ENCODE measurements at places on chromosomes 1 and 21.

DNA sequence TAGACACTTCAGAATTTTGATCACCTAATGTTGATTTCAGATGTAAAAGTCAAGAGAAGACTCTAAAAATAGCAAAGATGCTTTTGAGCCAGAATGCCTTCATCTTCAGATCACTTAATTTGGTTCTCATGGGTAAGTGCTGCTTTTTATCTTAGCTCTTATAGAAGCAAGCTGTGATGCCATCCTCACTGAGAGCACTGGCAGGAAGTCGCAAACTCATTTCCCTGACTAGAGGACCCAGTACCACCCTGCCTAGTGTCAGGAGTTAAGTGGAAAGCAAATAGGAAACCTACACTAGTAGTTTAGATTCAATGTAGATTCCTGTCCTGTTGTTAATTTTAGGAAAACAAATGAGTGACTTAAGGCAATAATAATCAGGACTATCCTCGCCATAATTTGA, 12.1 kb downstream of the IFNAR2 start:
- DNase-seq: no peak

GRCh38 chr1:22517956-22518355, 45.3 kb upstream of the EPHA8 start:
- DNase-seq: no peak

- no peak for DNase-seq
Measured at GRCh38 chr1:155961937-155962336, 16.4 kb downstream of the ARHGEF2 start.

GRCh38 chr1:79353224-79353623, 346.7 kb upstream of the ADGRL4 start:
- no peak for DNase-seq

DNA sequence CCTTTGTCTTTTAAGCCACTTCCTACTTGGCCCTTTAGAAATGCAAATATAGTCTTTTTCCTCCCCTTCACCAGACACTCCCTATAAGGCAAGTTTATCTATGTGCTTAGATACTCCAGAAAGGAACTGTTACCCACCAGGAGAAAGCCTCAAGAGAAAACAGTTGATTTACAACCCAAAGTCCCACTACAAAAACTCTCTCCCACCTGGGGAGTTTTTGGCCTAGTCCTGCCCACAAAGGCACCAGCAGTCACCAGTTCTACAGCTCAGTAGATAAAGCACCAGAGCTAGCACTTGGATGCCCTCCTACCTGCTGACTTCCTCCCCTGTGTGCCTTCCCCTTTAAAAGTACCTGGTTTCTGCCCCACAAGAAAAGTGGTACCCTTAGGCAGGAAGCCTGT, 27.7 kb upstream of the HAO2 start:
- DNase-seq: no peak

GRCh38 chr1:205849619-205850355, at the start of gene PM20D1:
Gene PM20D1 (minus strand): TSS chr1:205850132. CDS start chr1:205850072, 60 bp downstream.
- peak; percentile 23 for DNase-seq

DNA sequence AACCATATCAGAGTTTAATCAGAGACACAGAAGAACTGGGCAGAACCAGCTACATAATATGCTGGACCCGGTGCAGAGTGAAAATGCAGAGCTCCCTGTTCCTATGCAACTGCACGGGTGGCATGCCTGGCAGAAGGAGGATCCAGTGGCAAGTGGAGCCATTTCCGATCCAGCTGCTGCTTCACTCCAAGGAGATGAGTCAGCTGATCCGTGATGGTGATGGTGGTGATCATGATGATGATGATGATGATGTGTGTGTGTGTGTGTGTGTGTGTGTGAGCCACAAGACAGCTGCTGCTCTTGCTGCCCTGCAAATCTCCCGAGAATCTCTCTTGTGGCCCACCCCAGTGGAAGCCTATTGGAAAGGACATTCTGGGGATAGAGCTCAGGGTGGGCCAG, 133.0 kb downstream of the URB2 start:
- no peak for DNase-seq

DNA sequence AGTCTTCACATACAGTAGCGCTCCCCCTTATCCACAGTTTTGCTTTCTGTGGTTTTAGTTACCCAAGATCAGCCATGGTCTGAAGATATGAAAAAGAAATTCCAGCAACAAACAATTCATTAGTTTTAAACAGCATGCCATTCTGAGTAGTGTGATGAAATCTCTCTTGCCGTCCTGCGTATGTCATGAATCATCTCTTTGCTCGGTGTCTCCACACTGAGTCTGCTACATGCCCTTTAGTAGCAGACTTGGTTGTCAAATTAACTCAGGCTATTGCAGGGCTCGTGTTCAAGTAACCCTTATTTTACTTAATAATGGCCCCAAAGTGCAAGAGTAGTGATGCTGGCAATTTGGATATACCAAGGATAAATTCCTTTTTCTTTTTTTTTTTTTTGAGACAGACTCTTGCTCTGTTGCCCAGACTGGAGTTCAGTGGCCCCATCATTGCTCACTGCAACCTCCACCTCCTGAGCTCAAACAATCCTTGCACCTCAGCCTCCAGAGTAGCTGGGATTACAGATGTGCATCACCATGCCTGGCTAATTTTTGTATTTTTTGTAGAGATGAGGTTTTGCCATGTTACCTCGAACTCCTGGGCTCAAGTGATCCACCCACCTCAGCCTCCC, 22.6 kb downstream of the PHACTR4 start:
- DNase-seq: no peak

DNA sequence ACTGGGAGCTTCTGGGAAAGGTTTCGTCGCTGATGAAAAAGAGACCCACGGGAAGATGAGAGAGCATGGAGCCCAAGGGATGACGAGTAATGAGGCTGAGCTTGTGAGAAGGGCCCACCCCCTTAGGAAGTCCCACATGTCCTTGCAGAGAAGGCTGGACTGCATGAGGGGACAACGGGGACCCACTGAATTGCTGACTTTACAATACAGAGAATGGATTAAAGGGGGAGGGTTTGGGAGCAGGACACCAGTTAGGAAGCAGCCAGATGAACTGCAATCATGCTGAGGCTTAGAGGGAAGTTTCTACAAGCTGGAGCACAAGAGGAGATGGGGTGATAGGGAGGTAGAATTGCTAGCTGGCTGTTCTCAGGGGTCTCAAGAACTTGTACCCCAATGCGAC, 5.5 kb upstream of the TMEM51 start:
- DNase-seq: no peak

- DNase-seq: no peak
Measured at GRCh38 chr1:241813768-241814320, 34.2 kb upstream of the EXO1 start.

GRCh38 chr1:67685558-67686266, 711 bp downstream of the GADD45A start:
- DNase-seq: no peak

DNA sequence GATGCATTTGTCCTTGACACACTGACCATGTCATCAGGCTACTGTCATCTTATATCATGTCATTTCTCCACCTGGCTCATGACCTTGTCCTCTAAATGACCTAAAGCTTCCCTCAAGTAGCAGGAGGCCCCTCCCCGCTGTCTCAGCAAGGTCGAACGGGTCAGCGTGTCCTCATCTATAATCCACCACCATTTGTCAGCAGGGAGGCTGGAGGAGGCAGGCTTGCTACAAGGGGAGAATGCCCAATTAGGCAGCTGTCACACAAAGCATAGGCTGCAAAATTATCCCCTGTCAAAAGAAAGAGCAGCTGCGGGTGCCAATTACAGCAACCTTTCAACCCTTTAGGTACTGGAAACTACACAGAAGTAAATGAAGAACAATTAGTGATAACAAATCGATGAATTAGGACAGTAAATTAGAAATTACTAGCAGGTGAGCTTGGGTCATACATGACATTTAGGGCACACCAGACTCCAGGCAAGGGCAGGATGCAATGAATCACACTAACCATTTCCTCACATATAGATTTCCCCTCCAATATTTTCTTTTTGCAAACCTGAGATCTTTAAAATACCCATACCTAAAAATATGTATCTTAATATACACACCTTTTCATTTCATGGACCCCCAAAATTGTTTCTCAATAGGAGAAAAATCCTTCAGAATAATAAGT, 61.2 kb downstream of the NRIP1 start:
- DNase-seq: no peak

DNA sequence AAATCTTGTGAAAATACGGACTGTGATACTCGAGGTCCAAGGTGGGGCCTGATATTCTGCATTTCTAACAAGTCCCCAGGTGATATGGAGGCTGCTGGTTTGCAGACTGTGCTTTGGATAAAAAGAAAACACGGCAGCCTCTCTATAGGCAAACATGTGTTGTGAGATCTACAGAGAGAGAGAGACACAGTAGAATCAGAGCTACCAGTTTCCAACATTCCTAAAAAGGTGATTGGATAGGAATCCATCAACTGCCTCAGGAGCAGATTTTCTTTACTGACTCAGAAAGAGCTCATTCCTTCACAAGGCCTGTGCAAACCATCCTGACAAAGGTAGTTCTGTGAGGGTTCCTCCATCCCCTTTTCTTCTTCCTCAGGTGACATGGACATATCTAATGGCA, 651.6 kb upstream of the CAMK1G start:
- no peak for DNase-seq

DNA sequence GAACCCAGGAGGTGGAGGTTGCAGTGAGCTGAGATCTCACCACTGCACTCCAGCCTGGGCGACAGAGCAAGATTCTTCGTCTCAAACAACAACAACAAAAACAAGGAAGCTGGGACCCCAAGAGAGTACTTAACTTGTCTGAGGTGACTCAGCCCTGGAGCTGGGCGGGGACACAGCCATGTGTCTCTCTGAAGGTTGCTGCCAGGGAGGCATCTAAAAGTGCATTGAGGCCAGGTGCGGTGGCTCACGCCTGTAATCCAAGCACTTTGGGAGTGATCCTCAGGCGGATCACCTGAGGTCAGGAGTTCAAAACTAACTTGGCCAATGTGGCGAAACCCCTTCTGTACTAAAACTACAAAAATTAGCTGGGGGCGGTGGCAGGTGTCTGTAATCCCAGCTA, 7.7 kb downstream of the IFI6 start:
- no peak for DNase-seq

DNA sequence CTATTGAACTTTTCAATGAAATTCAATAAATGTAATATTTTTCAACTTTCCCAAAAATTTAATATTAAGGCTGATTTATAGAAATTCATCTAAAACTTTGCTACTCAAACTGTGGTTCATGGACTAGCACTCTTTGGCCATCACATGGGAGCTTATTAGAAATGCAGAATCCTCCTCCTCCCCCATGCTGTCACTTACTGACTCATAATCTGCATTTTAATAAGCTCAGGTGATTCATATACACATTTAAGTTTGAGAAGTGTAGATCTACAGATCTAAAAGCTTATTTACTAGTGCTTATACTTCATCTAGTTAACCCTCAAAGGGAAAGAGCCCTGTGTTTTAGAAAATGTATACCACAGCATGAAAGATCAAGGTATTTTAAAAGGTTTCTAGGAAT, 84.3 kb downstream of the HS2ST1 start:
- no peak for DNase-seq

GRCh38 chr1:78045563-78045925, 222 bp upstream of the GIPC2 start:
- DNase-seq: no peak

DNA sequence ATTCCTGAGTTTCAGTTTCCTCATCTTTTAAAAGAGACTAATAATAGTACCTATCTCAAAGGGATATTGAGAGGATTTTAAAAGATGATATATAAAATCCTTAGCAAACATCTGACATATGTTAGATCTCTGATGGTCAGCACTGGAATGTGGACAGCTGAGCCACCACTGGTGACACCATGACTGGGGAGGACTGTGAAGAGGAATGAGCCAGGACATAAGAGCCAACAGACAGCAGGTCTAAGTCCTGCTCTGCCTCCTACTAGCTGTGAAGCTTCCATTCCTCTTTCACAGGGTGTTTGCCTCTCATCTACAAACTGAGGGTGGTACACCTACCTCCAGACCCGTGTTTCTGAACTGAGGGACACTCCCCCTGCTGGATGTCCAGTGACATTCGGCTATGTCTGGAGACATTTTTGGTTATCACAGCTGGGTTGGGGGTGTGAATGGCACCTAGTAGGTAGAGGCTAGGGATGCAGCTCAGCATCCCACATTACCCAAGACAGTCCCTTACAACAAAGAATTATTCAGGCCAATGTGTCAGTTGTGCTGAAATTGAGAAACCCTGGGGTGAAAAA, 109.1 kb upstream of the OLIG2 start:
- DNase-seq: no peak

GRCh38 chr1:94798462-94798861, 21.7 kb upstream of the SLC44A3 start:
- no peak for DNase-seq

DNA sequence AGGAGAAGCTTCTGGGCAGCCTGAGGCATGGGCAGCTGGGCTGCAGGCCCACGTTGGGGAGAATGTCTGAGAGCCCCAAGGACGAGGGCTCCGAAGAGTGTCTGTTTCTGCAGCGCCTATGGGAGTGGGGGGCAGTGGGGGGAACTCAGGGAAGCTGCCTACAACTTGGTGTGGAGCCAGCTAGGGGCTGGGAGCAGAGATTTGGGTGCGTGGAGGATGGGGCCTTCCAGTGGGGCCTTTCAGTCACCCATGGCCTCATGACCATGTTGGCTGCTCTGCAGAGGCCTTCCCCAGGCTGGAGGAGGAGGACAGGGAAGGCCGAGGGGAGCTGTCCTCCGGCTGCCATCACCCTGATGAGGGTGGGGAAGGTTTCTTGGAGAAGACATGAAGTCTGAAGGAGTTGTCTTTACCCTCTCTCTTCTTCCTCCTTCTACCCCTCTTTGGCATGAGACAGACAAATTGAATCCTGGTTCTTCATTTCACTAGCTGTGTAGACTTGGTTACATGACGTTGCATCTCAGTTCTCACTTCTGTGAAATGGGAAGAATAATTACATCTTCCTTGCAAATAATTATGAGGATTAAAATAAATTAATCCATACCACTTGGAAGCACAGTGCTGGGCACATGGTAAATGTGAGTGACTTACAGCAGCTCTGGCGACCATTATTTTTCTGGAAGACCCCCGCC, 8.3 kb downstream of the PPFIA4 start:
- no peak for DNase-seq

DNA sequence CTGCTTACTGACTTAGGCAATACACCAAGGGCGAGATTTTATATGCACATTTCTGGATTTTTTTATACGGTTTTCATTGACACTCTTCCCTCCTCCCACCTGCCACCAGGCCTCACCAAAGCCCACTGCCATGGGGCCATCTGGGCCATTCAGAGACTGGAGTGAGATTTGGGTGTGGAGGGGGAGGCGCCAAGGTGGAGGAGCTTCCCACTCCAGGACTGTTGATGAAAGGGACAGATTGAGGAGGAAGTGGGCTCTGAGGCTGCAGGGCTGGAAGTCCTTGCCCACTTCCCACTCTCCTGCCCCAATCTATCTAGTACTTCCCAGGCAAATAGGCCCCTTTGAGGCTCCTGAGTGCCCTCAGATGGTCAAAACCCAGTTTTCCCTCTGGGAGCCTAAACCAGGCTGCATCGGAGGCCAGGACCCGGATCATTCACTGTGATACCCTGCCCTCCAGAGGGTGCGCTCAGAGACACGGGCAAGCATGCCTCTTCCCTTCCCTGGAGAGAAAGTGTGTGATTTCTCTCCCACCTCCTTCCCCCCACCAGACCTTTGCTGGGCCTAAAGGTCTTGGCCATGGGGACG, 57.9 kb downstream of the LACTBL1 start:
- no peak for DNase-seq

- no peak for DNase-seq
Measured at GRCh38 chr1:173868266-173869020, at the start of gene ZBTB37. Gene ZBTB37 (plus strand): TSS chr1:173868380. CDS start chr1:173870226, 1,846 bp downstream.

GRCh38 chr1:41612953-41613352, 128.5 kb upstream of the EDN2 start:
- DNase-seq: no peak

GRCh38 chr1:45299981-45300668, 26.6 kb upstream of the HPDL start:
- peak; percentile 5 for DNase-seq

- DNase-seq: no peak
Measured at GRCh38 chr1:221188458-221188857, 309.2 kb downstream of the HLX start.
